B cell (primary cell): ENCODE measurements at places on chromosomes 4 and X. TPM values are rescaled to one million over a fixed set of nuclear protein-coding genes. Genes with fewer than 3 reads are reported as not detected.

- no peak for DNase-seq
These were observed 449.6 kb downstream of the FSTL5 start for GRCh38 chr4:161714022-161714751.

DNA sequence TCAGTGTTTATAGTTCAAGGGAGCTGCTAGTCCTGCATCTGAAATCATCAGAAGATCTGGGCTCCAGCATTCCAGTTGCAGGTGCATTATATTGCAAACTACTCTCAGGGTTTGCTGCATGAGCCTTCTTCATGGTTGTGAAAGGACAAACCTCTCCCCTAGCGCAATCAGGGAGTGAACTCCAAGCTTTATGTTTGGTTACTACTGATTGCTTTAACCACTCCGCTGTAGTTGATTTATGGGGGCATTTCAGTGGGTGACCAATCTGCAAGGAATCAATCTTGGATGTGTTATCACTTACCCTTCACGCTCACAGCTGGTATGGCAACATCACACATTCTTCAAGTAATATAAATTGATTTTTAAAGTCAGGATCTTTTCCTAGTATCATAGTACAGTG lies 552.1 kb downstream of the SPOCK3 start:
- DNase-seq: no peak

- no peak for DNase-seq
These were observed 61.7 kb downstream of the NBDY start for GRCh38 chrX:56790778-56791177.

The F8A2 gene
- not detected in 2 replicates for total RNA-seq

- DNase-seq: no peak
These were observed at the start of gene CFI for GRCh38 chr4:109801895-109802319. TSS of gene CFI (minus strand) at chr4:109801999. CDS start at chr4:109801971, 28 bp downstream.

GRCh38 chrX:68292471-68292870 lies 140.8 kb downstream of the OPHN1 start:
- DNase-seq: no peak

DNA sequence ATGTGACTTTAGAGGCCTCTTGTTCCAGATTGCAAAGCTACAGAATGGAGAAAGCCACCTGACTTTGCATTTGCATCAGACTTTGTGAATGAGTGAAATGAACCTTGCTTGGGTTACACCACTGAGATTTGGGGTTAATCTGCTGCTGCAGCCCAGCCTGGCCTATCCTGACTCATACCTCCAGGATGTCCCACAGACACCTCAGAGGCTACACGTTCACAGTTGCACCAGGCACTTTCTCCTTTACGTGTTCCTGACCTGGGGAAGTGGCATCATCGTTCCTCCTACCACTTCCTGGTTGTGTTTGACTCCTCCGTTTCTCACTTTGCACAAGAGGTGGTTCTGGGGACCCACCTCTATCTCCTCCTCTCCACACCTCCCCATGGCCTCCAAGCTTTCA lies 9.2 kb upstream of the SORCS2 start:
- no peak for DNase-seq

DNA sequence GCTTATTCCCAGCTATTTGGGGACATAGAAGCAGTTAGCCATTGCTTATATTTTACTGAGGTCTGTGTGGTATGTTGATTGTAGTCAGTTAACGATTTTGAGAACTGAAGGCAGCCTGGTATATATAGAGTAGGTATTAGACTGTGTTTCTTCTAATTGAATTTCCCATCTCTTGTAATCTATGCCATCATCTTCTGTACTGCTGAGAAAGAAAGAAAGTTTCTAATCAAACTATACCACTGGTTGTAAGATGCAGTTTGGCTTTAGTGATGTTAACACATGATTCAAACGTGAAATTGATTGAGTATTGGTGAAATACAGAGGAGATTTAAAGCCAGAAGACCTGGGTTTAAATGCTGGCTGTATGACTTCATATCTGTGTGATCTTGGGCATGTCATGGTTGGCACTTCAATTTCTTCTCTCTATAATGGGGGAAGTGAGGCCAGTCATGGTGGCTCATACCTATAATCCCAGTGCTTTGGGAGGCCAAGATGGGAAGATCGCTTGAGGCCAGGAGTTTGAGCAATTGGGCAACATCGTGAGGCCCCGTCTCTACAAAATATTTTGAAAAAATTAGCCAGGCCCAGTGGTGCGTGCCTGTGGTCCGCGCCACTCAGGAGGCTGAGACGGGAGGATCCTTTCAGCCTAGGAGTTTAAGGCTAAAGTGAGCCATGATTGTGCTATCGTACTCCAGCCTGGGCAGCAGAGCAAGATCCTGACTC lies 11.6 kb downstream of the HTT start:
- no peak for DNase-seq

DNA sequence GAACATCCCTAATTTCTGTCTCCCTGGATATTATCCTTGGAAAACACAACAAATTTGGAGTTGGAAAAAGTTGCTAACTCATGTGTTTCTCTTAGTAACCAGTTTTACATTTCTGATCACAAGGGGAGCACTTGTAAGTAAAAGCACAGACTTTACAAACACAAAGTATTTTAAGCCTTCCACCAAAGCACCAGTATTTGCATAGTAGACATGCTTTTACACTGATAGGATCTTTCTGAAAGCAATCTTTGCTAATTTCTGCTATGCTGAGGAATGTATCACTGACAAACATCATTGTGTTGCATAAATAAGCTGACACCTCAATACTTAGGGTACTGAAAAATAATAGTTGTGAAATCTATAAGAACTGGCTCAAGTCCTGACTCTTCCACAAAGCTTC lies 100.6 kb downstream of the MID1 start:
- DNase-seq: no peak

- no peak for DNase-seq
These were observed 191.9 kb upstream of the NUDT6 start for GRCh38 chr4:123114084-123114914.

GRCh38 chr4:8778760-8779159 lies 92.9 kb downstream of the HMX1 start:
- no peak for DNase-seq

DNA sequence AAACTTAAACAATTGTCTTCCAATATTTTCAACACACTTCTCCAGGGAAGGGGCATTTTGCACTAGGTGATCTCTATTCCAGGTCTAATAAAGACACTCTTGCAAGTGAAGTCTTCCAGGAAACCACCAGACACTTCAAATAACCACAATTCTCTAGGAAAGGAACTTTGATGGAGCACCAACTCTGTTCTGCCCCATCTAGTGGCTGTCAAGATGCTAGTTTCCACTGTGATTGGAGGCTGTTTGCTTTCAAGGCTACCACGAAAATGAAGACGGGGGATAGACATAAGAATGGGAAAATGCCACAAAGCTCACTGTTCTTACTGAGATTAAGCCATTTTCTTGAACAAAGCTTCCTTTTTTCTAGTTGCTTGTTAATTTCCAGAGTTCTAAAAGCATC lies 100.6 kb upstream of the F9 start:
- no peak for DNase-seq

DNA sequence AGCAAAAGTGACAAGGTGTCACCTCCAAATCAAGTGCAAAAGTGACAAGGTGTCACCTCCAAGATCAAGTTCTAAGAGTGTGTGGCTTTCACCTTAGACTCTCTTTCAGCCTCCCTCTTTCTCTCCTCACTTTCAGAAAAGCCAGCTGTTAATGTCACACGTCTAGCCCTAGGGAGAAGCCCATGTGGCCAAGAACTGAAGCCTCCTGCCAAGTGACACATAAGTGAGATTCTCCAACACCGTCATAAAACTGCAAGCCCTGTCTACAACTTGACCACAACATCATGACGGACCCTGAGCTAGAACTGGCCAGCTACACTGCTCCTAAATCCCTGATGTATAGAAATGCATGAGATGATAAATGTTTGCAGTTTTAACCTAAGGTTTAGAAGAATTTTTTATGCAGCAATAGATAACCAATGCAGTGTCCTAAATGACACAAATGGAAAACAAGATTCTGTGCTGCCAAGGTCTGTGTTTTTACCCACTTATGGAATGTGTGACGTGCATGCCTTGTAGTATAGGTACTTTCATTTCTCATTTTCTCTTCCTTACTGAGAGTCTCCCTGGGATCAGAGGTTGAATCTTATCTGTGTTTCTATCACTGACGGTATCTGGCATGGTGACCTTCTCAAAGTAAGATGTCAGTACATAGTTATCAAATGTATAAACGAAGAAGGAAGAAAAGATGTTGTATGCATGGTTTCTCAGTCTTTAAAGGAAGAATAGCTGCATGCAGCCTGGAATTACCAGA lies 25.0 kb downstream of the NLGN4X start:
- DNase-seq: no peak
